ENCODE measurements at places on chromosomes 7 and 10.

DNA sequence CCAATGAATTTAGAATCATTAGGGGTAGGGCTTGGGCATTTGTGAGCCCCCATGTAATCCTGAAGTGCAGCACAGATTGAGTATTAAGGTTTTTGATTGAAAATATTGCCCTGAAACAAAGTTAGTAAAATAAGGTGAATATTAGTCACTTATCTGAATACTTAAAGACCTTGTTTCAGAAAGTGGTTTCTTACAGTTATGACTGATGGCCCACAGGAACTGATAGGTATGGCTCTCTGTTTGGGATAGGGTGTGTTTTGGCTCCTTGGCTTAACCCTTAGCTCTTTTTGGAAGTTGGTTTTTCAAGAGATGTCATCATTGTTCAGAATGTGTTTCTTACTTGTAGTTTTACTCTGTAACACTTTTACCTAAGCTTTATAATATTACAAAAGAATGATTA, 34.8 kb downstream of the MDFIC start:
- no peak for DNase-seq

DNA sequence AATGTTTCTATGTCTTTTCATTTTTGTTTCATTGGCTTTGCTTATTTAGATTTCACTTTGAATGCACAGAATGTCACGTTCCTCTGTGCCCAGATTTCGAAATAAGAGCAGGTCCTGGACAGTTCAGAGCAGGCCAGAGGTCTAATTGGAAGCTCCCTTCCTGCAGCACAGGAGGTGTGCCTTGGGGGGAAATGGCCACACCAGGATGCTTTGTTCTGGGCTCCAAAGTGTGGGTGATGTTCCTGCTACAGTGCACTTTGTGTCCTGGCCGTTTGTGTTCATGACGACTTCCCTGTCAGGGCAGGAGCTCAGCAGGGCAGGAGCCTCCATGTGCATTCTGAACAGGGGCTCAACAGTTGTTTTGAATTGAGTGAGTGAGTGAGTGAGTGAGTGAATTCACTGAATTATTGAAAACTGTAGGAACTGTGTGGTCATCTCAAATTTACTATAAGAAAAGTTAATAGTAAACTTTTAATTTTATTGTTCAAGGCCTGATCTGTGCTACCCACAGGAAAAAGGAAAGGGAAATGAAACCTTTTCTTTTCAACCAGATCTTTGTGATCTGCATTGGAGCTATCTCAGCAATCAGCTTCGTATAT, 109.5 kb upstream of the GJD4 start:
- no peak for DNase-seq

DNA sequence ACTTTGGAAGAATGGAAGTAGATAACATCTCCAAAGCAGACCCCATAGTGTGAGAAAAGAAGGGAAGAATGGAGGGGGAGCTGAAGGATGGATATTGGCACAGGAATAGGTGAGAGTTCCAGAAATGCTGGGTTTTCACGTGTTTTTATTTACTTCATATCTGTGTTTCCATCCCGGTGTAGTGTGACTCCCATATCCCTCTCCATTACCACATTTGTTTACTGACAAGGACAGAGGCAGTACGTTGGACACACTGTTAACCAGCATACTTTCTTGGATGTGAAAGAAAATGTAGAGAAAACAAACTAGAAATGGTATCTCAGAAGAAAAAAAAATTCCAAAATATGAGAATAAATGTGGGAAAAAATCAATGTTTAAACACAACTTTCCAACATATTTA, 124.4 kb upstream of the PFKP start:
- DNase-seq, result no peak

- DNase-seq, result no peak
Measured at GRCh38 chr10:87541114-87541513, 36.4 kb downstream of the MINPP1 start.

- DNase-seq, result no peak
Measured at GRCh38 chr10:124660404-124661125, 83.6 kb downstream of the FAM53B start.

- no peak for DNase-seq
Measured at GRCh38 chr7:69833964-69834363, 235.7 kb downstream of the AUTS2 start.

DNA sequence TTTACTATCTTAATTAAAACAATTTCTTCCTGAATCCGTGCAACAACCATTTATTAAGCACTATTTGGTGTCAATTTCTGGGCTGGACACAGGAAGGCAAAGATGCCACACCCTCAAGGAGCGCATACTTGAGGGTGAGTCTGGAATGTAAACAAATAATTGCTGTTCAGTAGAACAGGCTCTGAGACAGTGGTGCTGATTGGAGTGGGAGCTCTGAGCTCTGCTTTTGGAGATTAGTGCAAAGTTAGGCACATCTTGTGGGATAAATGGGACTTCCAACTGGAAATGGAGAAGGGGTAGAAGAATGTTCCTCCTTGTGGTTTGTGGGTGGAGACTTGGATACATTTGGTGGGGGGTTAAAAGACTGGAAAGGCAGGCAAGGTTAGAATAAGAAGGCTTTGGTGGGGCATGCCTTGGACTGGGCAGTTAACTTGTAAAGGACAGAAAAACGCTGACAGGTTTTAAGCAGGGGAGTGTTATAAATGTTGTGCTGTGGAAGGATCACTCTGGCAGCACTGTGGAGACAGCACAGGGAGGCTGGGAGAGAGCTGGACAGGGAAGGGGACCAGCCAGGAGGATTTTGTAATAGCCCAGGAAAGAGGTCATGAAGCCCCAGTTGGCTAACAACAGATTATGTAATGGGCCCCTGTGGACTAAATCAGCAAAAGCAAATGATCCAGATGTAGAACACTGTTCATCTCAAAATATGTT, 80.7 kb downstream of the ZNF365 start:
- no peak for DNase-seq

DNA sequence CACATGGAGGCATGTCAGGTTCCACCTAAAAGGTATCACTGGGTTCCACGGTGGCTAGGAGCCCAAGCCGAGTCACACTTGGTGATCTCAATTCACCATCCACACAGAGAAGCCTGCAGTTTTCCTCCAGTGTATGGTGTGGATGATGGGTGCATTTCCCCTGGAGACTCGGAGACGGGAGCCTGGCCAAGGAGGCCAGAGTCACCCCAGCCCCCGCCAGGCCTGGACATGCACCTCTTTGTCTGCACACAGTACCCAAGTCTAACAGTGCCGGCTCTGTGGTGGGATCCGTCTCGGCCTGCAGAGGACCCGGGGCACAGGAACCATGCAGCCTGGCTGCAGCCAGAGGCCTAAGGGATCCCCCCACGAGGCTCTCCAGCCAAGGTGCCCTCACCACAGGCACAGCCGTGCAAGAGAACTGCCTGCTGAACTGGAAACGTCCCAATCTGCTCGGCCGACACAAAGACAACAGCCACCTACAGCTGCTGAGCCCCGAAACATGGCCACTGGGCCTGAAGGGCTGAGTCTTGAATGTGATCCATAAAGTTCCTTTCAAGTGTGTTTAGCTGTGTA, 75.2 kb downstream of the DIP2C start:
- DNase-seq, result peak; percentile 62

GRCh38 chr10:71372882-71373495, 23.7 kb upstream of the CDH23 start:
- DNase-seq, result no peak

- no peak for DNase-seq
Measured at GRCh38 chr7:100169147-100169850, 882 bp upstream of the GAL3ST4 start.

GRCh38 chr10:127991543-127992255, 84.8 kb downstream of the PTPRE start:
- no peak for DNase-seq

DNA sequence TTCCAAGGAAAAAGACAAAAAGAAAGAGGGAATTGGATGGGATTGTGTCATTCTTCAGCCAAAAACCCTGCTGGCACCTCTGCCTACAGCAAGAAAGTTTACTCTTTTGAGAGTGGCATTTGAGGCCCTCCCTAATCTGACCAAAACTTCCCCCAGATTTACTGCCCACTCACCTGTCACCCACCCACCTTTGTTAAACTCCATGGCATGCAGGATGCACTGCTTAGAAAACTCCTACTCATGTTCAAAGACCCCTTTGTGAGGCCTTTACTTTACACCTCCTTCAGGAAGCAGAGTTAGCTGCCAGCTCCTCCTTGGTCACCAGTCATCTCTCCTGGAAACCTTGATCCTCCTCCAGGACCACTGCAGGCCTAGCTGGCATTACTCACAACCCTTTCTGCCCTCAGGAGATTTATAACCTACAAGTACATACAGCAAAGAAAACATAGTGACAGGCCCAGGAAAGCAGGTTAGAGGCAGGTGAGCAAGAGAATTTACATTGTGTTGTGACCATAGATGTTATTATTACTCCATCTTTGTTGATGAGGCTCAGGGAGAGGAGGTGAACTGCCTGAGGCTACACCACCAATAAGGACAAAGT, 10.3 kb upstream of the PLAC9 start:
- no peak for DNase-seq

- DNase-seq, result no peak
Measured at GRCh38 chr7:66267249-66267648, 62.1 kb downstream of the TPST1 start.

DNA sequence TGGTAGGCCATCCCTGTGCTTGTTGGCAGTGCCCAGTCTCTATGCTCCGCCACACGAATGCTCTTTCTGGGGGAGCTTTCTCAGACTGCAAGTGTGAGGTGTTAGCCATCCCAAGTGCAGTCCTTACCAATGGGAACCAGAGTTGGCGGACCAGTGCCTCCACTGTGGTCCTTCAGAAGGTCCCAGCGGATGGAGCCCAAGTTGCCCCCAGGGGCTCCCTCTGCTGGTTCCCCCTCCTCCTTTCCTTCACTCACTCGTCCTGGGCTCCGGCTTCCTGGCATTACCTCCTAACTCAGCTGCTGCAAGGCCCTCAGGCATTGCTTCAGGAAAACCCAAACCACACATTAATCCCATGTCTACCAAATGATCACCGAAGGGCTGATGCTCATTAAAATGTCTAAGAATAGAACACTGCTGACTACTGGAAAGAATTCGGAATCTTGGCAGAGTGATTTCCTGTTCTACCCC, 139.8 kb downstream of the CUBN start:
- DNase-seq, result no peak

- no peak for DNase-seq
Measured at GRCh38 chr10:95356-96115, 39.7 kb upstream of the ZMYND11 start.

GRCh38 chr7:157430721-157431120, 93.9 kb downstream of the DNAJB6 start:
- DNase-seq, result no peak

DNA sequence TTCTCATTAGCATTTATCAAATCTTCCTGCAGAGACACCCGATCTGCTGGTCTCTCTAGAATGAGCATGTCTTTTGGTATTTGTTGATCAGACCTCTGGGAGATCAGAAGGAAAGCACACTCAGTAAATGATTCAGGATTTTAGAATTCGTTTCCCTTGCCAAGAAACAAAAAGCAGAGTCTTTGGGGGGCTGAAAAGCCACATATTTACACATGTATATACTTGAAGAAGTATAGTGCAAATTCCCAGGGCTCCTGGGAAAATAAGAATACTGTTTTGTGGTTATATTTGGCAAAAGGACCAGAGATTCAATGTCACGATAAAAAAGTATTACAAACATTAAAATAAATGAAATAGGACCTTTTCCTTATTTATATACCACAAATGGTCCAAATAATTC, 100.2 kb downstream of the AGMO start:
- no peak for DNase-seq

- peak; percentile 7 for DNase-seq
Measured at GRCh38 chr7:73909051-73909941, 48.3 kb downstream of the TMEM270 start.

DNA sequence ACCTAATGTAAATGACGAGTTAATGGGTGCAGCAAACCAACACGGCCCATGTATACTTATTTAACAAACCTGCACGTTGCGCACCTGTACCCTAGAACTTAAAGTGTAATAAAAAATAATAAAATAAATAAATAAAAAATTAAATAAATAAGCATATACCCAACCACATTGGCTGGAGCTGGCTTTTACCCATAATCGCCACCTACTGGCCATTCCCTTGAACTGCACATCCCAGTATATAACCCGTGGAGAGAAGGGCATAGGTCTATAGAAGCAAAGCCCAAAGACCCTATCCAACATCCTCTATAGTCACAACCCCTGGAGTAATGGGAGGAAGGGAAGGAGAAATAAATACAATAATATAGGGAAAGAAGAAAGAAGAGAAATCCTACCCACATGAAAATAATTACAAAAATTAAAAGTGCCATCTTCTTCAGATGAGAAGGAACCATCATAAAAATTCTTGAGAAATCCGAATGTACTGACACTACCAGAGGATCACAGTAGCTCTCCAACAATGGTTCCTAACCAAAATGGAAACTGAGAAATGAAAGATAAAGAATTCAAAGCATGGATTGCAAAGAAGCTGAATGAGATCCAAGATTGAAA, 65.6 kb downstream of the TWIST1 start:
- no peak for DNase-seq

GRCh38 chr10:13536674-13537366, 8.0 kb upstream of the BEND7 start:
- no peak for DNase-seq

DNA sequence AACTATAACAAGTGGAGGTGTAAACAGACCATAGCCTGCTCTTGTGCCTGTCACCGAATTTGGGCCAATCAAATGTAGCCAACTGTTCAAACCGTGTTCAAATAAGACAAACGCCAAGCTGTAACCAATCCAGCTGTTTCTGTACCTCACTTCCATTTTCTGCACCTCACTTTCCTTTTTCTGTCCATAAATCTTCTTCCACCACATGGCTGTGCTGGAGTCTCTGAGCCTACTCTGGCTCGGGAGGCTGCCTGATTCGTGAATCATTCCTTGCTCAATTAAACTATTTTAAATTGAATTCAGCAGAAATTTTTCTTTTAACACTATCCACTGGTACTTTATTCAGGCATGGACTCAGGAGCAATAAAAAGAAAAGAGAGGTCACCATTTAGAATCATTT, 29.9 kb upstream of the COL1A2 start:
- DNase-seq, result no peak

DNA sequence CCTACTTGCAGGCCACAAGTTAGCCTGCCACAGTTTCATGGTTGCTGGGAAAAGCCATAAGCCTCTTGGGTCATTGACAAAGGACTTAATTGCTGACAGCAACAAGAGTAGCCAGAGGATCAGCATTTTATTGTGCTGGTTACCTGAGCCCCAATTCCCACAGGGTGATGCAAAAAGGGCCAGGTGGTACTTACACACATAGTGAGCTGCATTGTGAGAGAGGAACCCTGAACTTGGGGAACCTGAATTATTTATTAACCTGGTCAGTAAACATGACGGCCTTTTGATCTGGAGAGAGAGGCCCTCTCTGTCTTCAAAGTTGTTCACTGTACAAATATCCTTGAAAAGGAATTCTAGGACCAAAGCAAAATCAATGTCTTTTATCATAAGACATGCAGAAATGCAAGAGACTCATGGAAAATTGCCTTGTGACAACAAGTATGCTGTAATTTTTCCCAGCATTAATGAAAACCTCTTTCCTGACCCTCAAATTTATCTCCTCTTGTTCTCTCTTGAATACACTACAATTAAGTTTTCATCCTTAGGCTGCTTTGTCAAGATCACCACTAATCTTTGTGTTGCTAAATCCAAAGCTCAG, 102.9 kb upstream of the PHYHIPL start:
- no peak for DNase-seq

GRCh38 chr7:18889436-18889835, 228.0 kb downstream of the TWIST1 start:
- no peak for DNase-seq

GRCh38 chr10:124325633-124325914, 93.1 kb downstream of the OAT start:
- no peak for DNase-seq

Measured in anterior cingulate cortex (tissue), 58 donors.